Suppressor macrophage (primary cell): ENCODE measurements at places on chromosomes 2 and 18.

DNA sequence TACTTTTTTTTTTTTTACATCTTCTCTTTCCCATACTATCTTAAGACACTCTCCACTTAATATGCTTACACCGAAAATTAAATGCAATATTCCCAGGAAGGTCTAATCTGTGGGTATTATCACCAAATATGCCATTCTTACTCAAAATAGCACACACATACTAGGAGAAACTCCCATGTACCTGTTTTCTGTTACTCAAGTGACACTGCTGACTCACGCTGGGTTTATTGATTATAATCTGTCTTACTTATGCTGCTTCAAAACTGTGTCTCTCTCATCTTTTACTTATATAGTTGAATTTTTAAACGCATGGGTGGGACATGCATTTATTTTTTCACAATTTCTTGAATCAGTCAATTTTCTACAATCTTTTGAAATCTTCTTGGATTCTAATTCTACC lies 29.9 kb downstream of the MRPL19 start:
- DNase-seq = no peak

GRCh38 chr2:85656468-85656867 lies 11.5 kb downstream of the SFTPB start:
- DNase-seq = no peak

DNA sequence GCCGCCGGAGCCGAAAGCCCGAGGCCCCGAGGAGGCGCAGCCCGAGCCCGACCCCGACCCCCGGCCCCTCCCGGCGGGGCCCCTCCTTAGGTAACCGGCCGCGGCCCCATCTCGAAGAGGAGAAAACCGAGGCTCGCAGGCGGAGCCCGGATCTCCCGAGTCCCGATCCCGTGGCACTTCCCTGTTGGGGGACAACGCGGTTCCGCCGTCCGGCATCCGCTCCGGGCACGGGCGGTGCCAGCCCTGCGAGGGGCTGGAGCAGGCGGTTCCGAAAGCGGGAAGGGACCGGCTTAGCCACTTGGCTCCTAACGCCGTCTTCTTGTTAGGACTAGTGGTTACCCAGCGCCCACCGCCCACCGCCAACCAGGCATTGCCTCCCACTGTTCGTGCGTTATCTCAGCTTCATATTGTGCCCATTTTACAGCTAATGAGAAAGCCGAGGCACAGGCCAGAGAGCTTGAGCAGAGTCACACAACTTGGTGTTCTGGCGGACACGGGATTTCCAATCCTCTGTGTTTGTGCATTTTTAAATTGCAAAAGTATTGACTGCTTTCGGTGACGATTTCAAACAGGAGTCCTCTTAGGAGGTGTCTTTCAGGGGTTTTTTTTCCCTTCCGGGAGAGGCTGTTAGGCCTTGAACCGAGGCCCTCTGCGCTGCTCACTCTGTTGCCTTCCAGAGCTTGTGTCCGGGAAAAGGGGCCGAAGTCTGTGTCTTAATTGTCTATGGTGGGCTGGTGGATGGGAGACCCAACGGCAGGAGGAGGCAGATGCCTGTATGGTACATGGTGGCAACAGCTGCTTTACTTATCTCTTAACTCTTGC lies 562 bp downstream of the CENPA start:
- DNase-seq = peak; percentile 54

DNA sequence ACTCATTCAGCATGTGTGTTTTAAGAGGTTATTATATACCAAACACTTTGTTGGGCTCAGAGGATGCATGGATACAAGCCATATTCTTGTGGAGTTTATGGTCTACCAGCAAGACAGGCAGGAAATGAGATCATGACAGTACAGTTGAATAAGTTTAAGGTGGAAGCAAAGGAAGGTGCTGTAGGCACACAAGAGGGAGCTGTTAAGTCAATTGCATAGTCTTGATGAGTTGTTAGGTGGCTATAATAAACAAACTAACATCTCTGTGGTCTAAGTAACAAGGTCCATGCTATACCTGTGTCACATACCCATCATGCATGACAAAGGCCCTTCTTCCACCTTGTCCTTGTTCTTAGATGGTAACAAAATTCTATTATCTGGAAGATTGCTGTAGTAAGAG lies 538.3 kb downstream of the CNTNAP5 start:
- no peak for DNase-seq

- no peak for DNase-seq
Measured at GRCh38 chr2:159186462-159186861, 100.0 kb downstream of the WDSUB1 start.

DNA sequence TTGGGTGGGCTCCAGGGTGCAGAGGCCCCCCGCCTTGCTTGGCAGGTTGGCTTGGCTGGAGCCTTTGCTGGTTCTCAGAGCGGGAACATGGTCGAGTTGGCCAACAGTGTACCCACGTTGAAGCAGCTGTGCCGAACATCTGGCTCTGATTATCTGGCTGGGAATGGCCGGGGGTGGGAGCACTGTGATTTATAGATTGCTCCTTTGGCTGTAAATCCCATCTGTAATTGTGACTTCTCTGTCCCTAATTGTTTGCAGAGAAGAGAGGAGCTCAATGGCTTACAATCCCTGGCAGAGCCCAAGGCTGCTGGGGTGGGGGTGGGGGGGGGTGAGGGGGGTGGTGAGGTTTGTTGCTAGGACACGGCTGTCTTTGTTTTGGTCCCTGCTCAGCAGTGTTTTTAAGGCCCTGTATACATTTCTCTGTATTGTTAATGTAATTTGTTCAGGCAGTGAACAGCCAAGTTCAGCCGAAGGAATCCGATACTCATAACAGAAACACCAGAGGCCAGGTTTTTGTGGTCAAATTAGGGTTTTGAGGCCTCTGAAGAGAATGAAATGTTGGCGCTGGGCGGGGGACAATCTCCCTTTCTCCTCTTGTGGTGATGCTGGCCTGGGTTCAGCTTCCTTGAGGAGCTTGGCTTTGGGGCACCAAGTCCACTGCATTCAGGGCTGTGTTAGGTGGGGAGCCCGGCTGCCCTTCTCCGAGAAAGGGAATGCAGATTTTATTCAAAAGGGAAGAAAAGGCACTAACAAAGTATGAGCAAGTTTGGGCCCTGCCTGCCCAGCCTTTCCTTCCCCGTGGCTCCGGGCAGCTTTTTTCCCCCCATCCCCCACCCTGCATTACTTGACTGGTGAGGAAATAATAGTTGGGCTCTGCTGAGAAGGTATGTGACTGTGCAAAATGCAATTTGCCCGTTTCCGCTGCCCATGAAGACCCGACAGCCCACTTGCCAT lies 82.5 kb downstream of the TCF7L1 start:
- DNase-seq = no peak

- no peak for DNase-seq
Measured at GRCh38 chr18:75824661-75825060, 397.2 kb upstream of the SMIM21 start.

DNA sequence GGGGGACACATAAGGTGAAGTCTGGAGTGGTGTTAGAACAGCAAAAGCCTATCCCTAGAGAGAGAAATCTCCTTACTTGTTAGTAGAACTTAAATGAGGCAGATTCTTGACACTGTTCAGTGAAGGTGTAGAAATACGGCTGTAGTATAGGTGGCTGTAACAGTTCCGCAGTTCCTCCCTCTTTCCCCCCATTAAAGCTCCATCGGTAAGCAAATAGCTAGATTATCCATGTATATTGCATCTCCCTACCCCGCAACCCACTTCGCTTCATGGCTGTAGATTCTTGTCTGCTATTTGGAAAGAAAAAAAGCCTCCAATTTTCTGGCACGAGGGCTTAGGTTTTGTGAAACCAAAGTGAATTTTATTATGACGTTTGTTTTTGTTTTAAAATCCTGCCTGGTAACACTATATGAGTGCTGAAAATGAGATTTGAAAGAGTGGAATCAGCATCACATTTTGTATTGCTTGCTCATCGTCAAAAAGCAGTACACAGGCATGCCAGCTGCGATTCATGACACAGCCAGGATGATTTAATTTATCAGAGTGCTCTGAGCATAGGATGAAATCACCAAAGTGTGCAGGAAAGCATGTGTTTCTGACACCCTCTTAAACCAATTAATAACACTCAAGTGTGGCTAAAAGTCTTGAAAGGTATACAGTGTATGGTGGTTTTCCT lies 1.4 kb downstream of the FAM171B start:
- no peak for DNase-seq

DNA sequence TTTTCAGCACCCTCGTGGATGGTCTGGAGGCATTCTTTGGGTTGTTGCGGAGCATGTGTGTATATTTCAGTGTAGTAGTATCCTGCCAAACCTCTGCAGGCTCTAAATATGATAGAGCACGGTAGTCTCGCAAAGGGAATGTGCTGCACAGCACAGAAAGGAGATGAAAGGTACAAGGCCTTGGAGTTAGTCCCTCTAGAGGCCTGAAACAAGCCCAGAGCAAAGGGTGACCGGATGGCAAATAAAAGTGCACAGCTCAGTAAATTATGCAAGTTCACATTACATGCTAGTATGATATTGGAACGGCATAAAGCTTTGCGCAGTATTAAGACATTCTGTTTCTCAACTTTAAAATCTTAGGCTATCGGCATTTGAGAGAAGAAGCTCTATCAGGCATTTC lies 294.5 kb upstream of the REV1 start:
- DNase-seq = no peak

DNA sequence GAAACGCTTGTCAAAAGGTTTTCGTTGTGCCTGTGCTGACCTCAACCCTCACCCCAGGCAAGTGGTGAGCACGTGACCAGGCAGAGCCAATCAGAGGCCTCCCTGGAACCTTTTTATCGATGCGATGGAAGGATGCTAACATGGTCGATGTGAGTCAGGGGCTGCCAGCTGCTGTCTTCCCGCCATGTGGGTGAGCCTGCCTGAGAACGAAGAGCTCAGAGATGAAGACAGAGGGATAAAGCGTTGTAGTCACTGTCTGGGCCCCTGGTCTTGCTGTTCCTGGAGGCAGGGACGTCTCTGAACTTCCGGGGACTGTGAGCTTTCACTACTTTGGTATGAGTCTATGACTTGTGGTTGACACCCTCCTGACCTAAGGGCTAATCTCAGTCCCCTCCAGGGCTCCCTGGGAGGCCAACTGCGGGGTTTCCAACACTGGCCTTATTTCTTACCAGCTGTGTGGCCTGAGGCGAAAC lies 18.6 kb downstream of the DNMT3A start:
- DNase-seq = no peak

- DNase-seq = no peak
Measured at GRCh38 chr18:40216856-40217255, 1738.2 kb upstream of the PIK3C3 start.

- DNase-seq = no peak
Measured at GRCh38 chr2:42902939-42903709, 110.7 kb upstream of the HAAO start.

DNA sequence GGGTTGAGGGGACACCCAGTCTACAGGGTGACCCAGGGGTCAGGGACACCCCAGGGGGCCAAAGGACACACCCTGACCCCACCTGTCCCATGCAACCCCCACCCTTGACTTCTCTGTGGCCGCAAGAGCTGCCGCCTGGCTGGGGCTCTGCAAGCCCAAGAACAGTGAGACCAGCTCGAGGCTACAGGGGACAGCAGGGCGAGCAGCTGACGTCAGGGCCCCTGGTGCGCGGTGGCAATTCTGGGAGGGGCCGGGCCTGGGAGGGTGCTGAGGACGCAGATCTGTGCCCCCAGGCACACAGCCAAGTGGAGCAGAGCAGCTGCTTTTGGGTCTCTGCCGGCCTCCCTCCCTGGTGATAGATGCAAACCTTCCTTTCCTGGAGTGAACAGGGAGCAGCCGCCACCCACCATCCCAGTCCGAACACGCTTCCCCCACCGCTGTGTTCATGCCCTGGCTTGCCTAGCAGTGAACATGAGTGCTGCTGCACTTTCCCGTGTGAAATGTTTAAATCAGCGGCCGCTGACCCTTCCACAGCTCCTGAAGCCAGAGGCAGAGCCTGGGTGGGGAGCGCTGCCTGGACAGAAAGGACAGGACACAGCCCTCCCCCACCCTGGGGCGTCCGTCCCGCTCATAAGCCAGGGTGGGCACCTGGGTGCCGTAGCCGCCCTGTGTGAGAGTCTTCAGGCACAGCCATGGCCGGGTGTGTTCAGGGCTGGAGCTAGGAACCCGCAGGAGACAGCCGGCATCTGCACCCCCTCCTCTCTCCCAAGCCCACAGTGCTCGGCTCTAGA lies 46.9 kb downstream of the SLC66A2 start:
- no peak for DNase-seq

DNA sequence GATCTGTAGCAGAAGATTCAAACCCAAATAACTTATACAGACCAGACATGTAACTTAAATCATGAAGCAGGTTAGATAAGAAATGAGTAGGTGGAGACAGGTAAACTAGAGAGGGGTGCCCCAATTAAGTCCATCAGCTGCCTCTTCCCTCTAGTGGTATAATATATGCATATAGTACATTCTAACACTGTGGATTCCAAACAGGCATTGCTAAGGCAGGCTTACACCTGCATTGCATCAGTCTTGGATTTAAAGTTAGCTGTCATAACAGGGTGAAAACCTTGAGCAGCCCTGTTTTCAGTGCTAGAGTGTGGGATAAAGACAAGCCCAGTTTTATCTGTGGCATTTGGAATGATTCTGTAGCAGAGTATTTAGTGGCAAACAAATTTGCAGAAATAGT lies 63.4 kb downstream of the NYAP2 start:
- DNase-seq = no peak

DNA sequence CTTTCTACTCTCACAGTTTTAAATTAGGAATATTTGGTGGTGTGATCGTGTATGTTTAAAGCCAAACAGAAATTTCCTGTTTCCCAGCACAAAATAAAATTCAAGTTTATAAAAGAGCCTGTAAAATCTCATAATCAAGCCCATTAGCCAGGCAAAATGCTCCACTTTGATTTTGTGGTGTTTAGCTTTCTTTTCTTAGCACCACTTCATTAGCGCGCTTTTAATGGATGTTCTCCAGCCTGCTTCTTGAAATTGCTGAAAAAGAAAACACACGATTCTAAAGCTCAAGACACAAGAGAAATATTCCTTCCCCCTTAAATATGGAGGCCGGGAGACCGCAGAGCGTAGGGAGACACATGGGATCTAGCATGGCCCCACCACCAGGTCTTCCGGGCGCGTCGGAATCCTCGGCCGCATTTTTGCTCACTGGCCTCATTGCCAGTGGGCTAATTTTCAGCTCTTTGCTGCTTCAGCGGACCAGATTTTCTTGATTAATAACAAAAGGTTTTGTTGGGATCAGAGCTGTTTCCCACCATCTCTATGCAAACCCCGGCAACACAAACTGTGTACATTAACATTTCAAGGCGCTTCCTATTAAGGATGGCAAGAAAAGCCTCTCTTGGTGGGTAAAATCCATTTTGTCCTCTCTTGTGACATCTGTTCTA lies 40.4 kb upstream of the ID2 start:
- no peak for DNase-seq

DNA sequence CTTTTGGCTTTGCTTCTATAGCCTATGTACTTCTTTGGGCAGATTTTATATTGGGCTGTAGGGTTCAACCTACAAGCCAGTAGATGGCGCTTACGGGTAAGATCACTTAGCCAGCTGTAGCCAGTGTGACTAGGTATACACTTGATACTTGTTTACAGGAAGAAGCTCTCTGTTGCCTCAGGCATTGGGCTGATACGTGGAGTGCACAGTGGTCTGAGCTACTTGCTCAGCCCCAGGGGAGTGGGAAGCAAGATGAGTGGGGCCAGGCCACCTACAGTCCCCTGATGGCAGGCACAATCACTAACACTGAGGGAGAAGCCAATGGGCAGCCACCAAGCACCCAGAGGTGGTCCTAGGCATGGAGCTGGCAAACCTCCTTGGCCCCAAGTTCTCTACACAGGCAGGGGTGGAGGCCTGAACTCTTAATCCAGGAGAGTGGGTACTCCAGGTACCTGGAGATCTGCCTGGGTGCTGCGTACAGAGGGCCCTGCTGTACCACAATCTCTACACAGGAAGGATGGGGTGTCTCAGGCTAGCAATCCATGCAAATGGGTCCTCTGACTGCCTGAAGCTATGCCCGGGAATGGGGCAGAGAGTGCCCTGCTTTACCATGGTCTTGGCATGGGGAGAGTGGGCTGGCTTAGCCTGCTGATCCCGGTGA lies 122.2 kb downstream of the NCOA1 start:
- DNase-seq = peak; percentile 51
